ENCODE measurements at places on chromosomes 4 and X. TPM values are rescaled to one million over a fixed set of nuclear protein-coding genes. Genes with fewer than 3 reads are reported as not detected.

The BLTP1 gene
- total RNA-seq: 30.7 TPM

- peaks cover 3% of the 10 kb centered on the region for H3K4me1 ChIP-seq
- H3K27me3 ChIP-seq: peaks cover 14% of the 10 kb centered on the region
- no peaks in the 10 kb centered on the region for H3K36me3 ChIP-seq
- no peak overlapping the region for H3K4me3 ChIP-seq
These were observed 5.7 kb upstream of the CXXC4 start for GRCh38 chr4:104500442-104500841.

The PIR gene
- 3.1 TPM for total RNA-seq

GRCh38 chr4:178523038-178523437, 1080.8 kb upstream of the AGA start:
- no peak for DNase-seq
- no peaks in the 10 kb centered on the region for H3K36me3 ChIP-seq
- no peak overlapping the region for H3K4me3 ChIP-seq
- H3K27ac ChIP-seq: no peak overlapping the region
- no peaks in the 10 kb centered on the region for H3K27me3 ChIP-seq

The PLS3 gene
- total RNA-seq: 0.52 TPM

DNA sequence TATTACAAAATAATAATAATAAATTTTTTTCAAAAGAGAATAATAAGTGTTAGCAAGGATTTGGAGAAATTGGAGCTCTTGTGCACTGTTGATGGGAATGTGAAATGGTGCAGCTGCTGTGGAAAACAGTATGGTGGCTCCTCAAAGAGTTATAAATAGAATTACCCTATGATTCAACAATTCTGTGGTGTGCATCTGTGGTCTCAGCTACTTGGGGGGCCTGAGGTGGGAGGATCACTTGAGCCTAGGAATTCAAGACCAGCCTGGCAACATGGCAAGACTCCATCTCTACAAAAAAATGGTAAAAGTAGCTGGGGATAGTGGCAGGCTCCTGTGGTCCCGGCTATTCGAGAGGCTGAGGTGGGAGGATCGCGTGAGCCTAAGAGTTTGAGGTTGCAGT, 19.6 kb downstream of the MND1 start:
- no peak overlapping the region for H3K4me3 ChIP-seq
- H3K27me3 ChIP-seq: no peaks in the 10 kb centered on the region
- peaks cover 41% of the 10 kb centered on the region for H3K36me3 ChIP-seq
- no peak for DNase-seq
- H3K27ac ChIP-seq: no peak overlapping the region

- H3K36me3 ChIP-seq: peaks cover 9% of the 10 kb centered on the region
- H3K4me3 ChIP-seq: peak overlapping the region; percentile 76
- peak overlapping the region; percentile 96 for H3K27ac ChIP-seq
- no peaks in the 10 kb centered on the region for H3K27me3 ChIP-seq
These were observed 8.2 kb upstream of the ZRSR2 start for GRCh38 chrX:15781961-15782699.

DNA sequence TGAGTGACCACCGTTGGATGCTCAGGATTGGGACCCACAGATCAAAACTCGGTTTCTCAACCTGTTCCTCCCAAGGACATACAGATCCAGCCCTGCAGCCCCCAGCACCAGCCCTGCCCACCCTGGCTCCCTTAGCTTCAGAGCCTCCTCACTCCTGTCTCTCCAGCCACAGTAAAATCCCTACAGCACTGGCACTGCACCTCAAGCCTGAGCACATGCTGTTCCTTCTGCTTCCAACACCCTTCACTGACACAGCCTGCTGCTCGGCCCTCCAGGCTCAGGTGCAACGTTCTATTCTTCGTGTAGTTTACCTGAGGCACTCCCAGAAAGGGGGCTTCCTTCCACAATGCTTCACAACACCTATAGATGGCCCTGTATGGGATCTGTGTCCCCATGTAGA, 163.6 kb downstream of the EVC2 start:
- no peak for DNase-seq
- no peak overlapping the region for H3K27ac ChIP-seq
- H3K4me3 ChIP-seq: no peak overlapping the region
- no peaks in the 10 kb centered on the region for H3K36me3 ChIP-seq
- H3K4me1 ChIP-seq: no peaks in the 10 kb centered on the region

- H3K27ac ChIP-seq: peak overlapping the region; percentile 66
- DNase-seq: peak; percentile 66
- no peaks in the 10 kb centered on the region for H3K36me3 ChIP-seq
- H3K4me3 ChIP-seq: peak overlapping the region; percentile 77
These were observed 754 bp upstream of the KLF3 start for GRCh38 chr4:38663090-38663800.

DNA sequence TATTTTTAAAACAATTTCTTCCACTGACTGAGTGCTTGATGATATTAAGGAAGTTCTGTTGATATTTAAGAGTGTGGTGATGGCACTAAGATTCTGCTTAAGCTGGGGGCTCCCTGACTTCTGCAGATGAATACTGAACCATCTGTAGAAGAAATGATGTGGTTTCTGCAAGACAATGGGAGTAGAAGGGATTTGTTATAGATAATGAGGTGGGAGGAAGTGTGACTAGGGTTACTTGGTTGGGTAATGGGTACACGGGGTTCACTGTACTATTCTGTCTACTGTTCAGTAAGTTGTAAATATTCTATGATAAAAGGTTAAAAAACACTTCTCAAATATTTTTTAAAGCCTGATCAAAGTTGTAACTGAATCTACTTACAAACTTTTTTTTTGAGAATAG, 60.9 kb upstream of the TXK start:
- no peaks in the 10 kb centered on the region for H3K27me3 ChIP-seq
- no peaks in the 10 kb centered on the region for H3K36me3 ChIP-seq
- no peak overlapping the region for H3K4me3 ChIP-seq
- H3K27ac ChIP-seq: no peak overlapping the region
- DNase-seq: no peak

DNA sequence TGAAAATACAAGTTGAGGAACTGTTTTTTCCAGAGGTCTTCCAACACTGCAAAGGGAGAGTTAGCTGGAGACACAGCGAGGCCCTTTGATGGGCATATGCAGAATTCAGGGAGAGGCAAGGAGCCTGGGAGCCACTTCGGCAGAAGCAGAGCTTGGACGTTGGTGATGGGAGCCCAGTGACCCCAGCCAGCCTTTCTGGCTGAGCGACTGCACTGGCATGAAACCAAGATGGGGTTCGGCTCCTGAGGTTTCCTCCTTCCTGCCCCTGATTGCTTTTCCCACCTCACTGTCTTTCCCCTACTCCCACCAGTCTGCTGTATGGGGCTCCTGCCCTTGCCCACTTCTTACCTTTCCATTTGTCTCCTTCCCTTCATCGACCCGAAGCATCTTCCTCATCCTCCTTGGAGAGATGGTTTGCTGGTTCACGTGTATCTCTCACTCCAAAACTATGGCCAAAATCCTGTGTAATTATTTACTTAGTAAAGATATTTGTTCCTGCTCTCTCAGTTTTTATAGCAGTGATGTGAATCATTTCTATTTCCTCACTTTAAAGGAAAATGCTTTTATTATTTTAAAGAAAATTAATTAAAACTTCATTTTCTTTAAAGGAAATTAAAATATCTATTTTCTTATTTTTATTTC, 100.5 kb downstream of the NFKB1 start:
- H3K4me1 ChIP-seq: peaks cover 64% of the 10 kb centered on the region
- no peak for DNase-seq
- H3K27ac ChIP-seq: no peak overlapping the region
- peaks cover 77% of the 10 kb centered on the region for H3K36me3 ChIP-seq
- H3K27me3 ChIP-seq: no peaks in the 10 kb centered on the region
- H3K4me3 ChIP-seq: no peak overlapping the region

The AWAT2 gene
- not detected for total RNA-seq

- H3K36me3 ChIP-seq: no peaks in the 10 kb centered on the region
- H3K4me3 ChIP-seq: no peak overlapping the region
- DNase-seq: no peak
- no peaks in the 10 kb centered on the region for H3K27me3 ChIP-seq
These were observed 772 bp upstream of the PABPC4L start for GRCh38 chr4:134202166-134202956.

The SLITRK4 gene
- not detected for total RNA-seq

The ADAM29 gene
- not detected for total RNA-seq

The SOX3 gene
- total RNA-seq: not detected

The GAGE12J gene
- not detected for total RNA-seq

- no peak overlapping the region for H3K27ac ChIP-seq
- H3K4me3 ChIP-seq: no peak overlapping the region
- no peaks in the 10 kb centered on the region for H3K36me3 ChIP-seq
- DNase-seq: no peak
These were observed 15.3 kb upstream of the NSUN7 start for GRCh38 chr4:40734497-40734896.

- H3K4me3 ChIP-seq: no peak overlapping the region
- H3K27me3 ChIP-seq: no peaks in the 10 kb centered on the region
- no peaks in the 10 kb centered on the region for H3K36me3 ChIP-seq
- H3K4me1 ChIP-seq: peaks cover 33% of the 10 kb centered on the region
- peak overlapping the region; percentile 51 for H3K27ac ChIP-seq
- DNase-seq: peak; percentile 56
These were observed 173.7 kb downstream of the VSIG4 start for GRCh38 chrX:65866146-65866545.

DNA sequence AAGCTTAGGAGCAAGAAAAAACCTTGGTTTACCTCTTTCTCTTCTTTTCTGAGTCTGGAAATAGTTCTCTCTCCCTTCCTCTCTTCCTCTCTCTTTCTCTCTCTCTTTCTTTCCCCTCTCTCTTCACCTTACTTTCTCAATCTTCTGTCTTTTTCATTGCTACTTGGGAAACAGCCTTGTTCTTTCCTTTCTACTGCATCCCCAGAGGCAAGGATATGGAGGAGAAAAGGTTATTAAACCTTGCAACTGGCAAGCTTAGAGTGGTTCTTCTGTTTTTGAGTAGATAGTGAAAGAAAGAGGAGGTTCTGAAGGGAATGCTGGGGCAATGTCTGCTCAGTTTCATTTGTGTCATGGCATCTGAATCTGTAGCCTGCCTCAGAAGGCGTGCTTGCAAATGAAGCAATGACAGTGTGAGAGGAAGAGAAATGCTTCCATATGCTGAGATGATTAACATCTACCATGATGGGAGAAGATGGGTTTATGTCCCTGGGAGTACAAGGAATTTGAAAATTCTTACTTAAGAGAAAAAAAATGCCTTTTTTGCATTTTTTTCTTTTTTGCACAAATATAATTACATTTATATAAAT, 190.6 kb downstream of the CEP135 start:
- H3K27me3 ChIP-seq: no peaks in the 10 kb centered on the region
- H3K4me1 ChIP-seq: no peaks in the 10 kb centered on the region
- DNase-seq: no peak
- no peak overlapping the region for H3K27ac ChIP-seq
- H3K4me3 ChIP-seq: no peak overlapping the region

GRCh38 chrX:145506214-145506613, 258.9 kb downstream of the SPANXN1 start:
- H3K27me3 ChIP-seq: no peaks in the 10 kb centered on the region
- no peaks in the 10 kb centered on the region for H3K36me3 ChIP-seq
- H3K4me1 ChIP-seq: no peaks in the 10 kb centered on the region
- H3K27ac ChIP-seq: no peak overlapping the region
- H3K4me3 ChIP-seq: no peak overlapping the region

DNA sequence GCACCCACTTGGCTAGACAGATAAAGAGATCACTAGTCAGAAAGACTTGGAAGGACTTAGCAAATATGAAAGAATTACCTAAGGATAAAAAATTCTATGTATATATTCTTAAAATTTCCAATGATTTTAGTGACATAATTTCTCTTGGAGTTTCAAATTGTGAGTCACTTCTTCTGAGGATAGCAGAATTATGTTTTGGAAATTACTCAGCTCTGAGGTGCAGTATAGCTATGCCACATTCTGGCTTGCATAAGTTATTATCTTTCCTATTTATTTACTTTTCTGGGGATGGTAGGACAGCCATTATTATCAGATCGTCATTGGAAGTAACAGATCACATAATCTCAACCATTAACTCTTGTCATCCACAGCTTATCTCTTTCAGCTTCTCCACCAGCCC, 853.5 kb downstream of the TRIML1 start:
- H3K27me3 ChIP-seq: no peaks in the 10 kb centered on the region
- DNase-seq: no peak
- no peaks in the 10 kb centered on the region for H3K36me3 ChIP-seq
- no peaks in the 10 kb centered on the region for H3K4me1 ChIP-seq

DNA sequence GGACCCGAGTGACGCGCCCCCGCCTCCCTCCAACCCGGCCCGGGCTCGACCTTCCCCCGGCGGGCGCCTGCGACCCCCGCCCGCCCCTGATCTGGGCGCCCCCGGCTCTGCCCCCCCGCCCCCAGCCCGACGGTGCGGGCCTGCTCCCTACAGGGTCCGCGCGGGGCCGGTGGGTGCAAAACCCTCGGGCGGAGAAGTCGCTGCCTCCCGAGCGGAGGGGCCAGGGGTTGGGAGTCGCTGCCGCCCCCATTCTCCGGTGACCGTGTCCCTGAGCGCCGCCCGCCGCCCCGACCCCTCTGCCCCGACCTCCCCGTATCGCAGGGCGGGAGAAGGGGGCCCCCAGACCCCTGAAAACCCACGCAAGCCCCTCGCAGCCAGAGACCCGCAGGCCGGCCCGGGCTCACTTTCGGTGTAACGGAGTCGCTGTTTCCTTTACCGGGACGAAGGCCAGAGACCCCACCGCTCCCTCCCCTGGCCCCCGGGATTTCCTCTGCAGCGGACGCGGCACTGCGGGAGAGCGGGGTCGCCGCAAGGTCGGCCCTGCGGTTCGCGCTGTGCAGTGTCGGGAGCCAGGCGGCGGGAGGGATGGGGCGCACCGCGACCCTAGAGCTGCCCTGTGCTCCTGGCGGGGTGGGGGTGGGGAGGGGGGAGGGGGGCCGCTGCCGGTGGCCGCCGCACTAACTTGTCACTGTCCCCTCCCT, 729 bp upstream of the CPLX1 start:
- no peak overlapping the region for H3K27ac ChIP-seq
- H3K36me3 ChIP-seq: no peaks in the 10 kb centered on the region
- DNase-seq: no peak
- no peaks in the 10 kb centered on the region for H3K4me1 ChIP-seq

DNA sequence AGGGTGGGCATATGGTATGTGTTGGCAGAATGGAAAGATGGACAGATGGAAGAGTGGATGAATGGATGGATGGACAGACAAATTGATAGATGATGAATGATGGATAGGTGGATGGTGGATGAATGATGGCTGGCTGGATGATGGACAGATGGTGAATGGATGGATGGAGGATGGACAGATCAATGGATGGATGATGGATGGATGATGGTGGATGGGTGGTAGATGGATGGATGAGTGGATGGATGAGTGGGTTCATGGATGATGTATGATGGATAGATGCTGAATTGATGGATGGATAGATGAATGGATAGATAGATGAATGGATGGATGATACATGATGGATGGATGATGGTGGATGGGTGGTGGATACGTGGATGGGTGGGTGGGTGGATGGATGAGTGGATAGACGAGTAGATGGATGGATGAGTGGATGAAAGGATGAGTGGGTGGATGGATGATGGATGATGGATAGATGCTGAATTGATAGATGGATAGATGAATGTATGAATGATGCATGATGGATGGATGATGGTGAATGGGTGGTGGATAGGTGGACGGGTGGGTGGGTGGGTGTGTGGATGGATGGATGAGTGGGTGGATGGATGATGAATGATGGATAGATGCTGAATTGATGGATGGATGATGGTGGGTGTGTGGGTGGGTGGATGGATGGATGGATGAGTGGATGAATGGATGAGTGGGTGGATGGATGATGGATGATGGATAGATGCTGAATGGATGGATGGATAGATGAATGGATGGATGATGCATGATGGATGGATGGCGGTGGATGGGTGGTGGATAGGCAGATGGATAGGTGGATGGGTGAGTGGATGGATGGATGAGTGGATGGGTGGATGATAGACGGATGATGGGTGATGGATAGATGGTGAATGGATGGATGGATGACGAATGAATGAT, 249.6 kb downstream of the AFAP1 start:
- H3K36me3 ChIP-seq: no peaks in the 10 kb centered on the region
- H3K27me3 ChIP-seq: no peaks in the 10 kb centered on the region
- H3K4me1 ChIP-seq: no peaks in the 10 kb centered on the region
- no peak for DNase-seq
- H3K27ac ChIP-seq: no peak overlapping the region

The USP17L30 gene
- not detected for total RNA-seq

The NCAPG gene
- 76.7 TPM for total RNA-seq

The ASMT gene
- total RNA-seq: 0.52 TPM

All from activated CD4-positive, alpha-beta memory T cell treated with anti-CD3 and anti-CD28 coated beads for 36 hours (primary cell).